Activated CD4-positive, alpha-beta T cell treated with anti-CD3 and anti-CD28 coated beads, Interleukin-2, amount 10 ng/mL, durations not matched to agents 7 days and 5 days (primary cell): ENCODE measurements at places on chromosomes 11 and 22. TPM values are rescaled to one million over a fixed set of nuclear protein-coding genes. Genes with fewer than 3 reads are reported as not detected.

DNA sequence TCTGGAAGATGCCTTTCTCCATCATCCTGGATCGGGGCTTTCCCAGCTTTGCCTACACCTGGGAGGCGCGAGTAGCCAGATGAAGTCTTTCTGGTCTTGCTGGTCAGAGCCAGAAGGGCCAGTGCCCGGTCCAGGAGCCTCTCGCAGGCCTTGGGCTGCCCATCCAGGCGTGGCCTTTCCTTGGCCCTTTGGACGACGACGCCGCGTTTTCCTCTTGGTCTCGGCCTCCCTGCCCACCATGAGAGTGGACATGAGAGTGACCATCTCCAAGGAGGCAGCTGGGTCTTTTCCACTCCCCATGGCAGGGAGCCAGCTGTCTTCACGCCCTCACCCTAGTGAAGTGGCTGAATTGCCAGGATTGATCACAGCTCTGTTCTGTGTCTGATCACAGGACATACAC, 3.5 kb downstream of the PTDSS2 start:
- DNase-seq: no peak

- no peak for DNase-seq
Measured at GRCh38 chr11:8671193-8671612, 11.3 kb downstream of the TRIM66 start.

- peak; percentile 29 for DNase-seq
Measured at GRCh38 chr22:39173787-39174497, 21.5 kb upstream of the CBX7 start.

The HORMAD2 gene
- total RNA-seq: not detected
